Uterus (tissue), 4 donors: ENCODE measurements at places on chromosomes 12 and 14. TPM values are rescaled to one million over a fixed set of nuclear protein-coding genes. Genes with fewer than 3 reads are reported as not detected.

GRCh38 chr12:1885082-1885596, 33.3 kb downstream of the CACNA2D4 start:
- no peak for DNase-seq

DNA sequence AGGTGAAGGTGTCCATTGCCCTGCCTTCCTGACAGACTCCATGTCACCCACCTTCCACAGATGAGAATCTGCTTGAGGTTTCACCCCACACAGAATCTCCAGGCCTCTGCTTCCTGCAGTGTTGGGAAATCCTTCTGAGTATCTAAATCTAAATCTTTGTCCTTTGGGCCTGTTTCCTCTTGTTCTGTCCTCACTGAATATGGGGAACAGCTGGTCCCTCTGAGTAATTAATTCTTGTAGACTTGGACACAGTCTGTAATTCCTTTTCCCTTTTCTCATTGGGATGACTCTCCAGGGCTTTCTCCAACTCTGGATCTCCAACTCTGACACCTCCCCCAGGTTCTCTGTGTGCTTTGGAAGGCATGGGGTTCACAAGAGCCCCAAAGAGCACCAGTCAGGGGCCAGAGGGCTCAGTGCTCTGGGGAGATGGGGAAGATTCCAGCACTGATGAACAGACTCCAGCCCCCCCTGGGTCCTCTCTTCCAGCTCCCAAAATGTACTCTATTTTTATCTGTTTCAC, 2.3 kb upstream of the ACVRL1 start:
- DNase-seq: peak; percentile 68

Gene DNAJC22
- not detected for total RNA-seq

GRCh38 chr12:39375206-39375808, 67.6 kb downstream of the KIF21A start:
- DNase-seq: no peak

- DNase-seq: no peak
Observed at GRCh38 chr14:69528930-69529329, 44.4 kb downstream of the PLEKHD1 start.

Gene TMEM253
- not detected for total RNA-seq

DNA sequence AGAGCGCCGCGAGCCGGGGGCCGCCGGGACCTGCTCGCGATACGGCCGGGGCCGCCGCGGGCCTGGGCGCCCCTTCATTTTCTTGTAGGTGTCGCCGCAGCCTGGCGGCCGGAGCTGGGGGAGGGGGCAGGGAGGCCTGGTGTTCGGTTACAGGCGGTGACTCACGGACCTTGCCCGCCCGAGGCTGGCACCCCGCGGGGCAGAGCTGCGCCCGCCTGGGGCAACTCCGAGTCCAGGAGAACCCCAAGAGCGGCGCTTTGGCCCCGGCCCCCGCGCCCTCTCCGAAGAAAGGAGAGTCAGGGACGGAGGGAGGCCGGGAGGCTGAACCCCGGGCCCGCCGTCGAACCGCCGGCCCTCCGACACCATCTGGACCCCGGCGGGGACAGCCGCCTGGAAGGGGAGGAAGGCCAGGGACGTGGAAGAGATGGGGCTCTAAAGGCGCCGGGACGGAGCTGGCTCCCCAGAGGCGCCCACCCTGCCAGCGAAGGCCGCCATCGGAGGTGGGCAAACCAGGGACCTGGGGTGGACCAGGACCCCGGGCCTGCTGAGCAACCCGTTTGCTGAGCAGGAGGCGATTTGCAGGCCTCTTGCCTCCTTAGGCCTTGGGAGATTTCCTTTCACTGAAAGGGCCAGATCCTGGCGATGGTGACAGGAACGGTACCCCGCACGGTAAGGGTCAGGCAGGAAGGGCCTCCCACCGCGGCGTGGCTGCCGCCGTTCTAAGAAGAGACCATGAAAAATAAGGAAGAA, 843 bp upstream of the NUAK1 start:
- peak; percentile 76 for DNase-seq

- DNase-seq: no peak
Observed at GRCh38 chr12:57456145-57456700, 1.1 kb downstream of the INHBE start.

Gene FGF23
- total RNA-seq: not detected

Gene TAS2R50
- total RNA-seq: 1.2 TPM

DNA sequence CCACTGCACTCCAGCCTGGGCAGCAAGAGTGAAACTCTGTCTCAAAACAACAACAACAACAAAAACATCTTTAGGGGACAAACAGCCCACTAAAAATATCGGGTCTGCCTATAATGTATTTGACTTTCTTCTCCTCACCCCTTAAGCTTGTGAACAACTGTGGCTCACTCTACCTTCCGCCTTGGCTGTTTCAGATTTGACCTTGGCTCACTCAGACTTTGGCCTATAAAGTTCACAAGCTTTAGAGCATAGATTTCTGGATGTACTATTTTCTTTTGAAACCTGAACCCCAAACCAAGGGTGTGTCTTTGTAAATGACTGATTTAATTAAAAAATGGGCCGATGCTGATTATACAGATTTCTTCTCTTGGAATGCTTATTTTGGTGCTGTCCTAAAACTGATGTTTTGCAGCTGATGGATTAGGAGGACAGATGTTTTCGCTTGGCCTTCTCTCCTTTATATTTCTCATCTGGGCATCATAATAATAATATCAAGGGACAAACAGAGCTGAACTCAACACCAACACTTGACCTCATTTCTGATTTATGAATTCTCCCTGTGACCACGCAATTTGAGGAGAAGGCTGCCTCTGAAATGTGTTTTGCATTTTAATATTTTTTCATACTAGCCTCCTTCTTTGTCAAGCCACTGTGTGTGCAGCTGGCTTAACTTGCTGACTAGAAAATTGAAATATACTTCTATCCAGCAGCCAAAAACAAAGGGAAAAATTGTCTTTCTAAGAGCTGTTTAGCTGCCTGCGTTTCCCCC, 40.2 kb upstream of the RASSF3 start:
- no peak for DNase-seq

DNA sequence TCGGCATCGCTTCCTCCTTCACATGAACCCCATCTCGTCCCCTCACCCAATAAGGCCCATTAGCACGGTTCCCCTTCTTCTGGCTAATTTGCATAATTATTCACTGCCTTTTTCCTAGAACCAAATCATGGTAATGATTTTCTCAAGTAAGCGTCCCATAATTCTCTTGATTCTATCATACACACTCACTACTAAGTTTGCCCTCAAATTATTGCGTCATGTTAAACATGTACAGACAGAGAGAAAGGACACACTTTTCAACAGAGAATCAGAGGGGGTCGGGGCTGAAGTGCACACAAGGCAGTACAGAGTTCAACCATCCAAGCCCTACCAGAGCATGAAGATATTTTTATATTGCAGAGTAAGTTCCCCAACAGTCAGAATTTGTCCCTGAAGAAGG, 256.6 kb downstream of the FOXN3 start:
- no peak for DNase-seq

DNA sequence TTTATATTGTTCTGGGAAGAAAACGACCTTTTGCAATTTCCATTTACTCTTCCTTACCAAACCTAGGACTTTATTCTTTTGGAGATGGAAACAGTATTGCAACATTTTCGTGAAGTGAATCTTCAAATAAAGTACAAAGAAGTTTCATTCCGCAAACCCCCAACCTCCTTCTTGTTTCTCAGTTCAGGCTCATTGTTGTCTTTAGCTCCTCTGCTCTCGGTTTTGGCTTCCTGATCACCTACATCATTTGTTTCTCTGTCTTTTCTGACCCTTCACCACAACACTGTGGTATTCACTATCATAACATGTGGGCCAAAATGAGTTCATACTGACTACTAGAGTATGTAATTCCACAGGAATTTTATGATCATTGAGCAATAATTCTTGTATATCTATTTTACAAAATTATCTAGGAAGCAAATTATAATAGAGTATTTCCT, 266.8 kb downstream of the ADAMTS20 start:
- no peak for DNase-seq

DNA sequence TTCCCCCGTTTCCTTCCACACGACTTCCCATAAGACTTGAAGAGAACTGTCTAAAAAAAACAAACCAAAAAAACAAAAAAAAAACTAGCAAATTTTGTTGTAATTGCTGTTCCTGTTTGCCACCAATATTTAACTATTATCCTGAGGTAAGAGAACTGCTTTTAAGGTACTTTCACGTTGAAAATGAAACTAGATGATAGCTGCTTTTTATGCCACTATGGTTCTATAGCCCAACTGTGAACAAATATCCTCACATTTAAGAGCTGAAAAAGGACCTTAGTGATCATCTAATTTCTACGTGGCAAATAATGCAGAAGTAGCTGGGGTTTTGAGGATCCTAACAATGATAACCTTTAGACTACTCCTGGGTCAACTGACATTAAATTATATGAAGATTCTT, 98.6 kb downstream of the TAOK3 start:
- no peak for DNase-seq

GRCh38 chr12:74563927-74564326, 26.3 kb downstream of the ATXN7L3B start:
- DNase-seq: no peak

Gene NAV3
- 33.9 TPM for total RNA-seq

Gene P2RX7
- total RNA-seq: 2.6 TPM

GRCh38 chr12:116065606-116066005, 211.9 kb downstream of the MED13L start:
- DNase-seq: no peak

GRCh38 chr12:68036642-68037041, 47.4 kb downstream of the IFNG-AS1 start:
- no peak for DNase-seq

DNA sequence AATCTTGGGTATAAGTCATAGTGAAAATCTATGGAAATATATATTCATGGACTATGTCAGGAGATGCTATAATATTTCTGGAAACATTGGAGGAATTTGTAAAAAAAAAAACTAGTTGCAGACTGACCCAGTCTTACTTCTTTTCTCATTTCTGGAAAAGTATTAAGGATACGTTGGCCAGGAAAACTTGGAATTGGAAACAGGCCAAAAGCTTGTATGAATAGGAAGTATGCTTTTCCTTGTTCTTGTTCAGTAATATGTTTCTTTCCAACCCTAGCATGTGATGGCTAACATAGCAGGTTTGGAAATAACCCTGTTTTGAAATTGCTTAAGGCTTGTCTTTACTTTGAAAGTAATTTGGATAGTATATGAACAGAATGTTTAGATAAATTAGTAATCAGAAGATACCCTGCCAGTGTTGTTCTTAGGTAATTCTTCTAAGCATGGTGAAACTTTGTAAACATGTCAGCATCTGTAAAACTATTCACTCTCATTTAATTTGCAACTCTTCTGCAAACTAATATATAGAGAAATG, 316.2 kb downstream of the NPAS3 start:
- DNase-seq: no peak

DNA sequence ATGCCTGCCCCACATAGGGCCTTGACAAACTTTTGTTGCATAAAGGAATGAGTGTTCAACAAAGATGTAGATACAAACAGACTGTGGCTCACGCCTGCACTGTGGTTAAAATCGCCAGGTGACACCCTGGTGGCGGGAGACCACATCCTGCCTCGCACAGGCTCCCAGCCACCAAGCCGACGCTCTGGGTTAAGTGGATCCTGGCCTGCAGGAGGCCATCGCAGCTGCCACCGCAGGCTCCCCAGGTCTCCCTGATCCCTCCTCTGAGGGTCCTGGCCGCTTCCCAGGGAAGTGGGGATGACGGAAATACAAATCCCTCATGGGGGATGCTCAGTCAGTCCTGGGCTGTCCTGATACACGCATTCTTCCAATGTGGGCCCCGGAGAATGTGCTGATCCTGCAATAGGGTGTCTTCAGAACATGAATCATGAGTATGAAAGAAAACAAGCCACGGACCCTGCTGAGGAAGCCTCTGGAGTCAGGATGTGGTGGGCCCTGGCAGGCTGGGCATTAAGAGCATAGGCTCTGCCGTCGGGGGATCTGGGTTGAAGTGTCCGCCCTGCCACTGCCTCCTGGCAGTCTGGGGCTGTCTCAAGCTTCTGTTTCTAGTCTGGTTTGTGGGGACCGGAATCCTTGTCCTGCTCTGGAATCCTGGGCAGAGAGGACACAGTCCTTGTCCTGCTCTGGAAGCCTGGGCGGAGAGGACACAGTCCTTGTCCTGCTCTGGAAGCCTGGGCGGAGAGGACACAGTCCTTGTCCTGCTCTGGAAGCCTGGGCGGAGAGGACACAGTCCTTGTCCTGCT, 53.5 kb upstream of the BEGAIN start:
- DNase-seq: no peak

GRCh38 chr14:68305738-68306137, 486.2 kb downstream of the RAD51B start:
- no peak for DNase-seq

Gene FAM216A
- total RNA-seq: 29.7 TPM

Gene COX8C
- total RNA-seq: not detected

Gene CKB
- total RNA-seq: 291 TPM

- DNase-seq: no peak
Observed at GRCh38 chr12:107404981-107405380, 280.6 kb upstream of the PWP1 start.

Gene JAG2
- total RNA-seq: 7.6 TPM

Gene B4GALNT1
- total RNA-seq: 2.9 TPM

GRCh38 chr12:48693572-48693971, 11.5 kb upstream of the KANSL2 start:
- DNase-seq: no peak

GRCh38 chr14:93039649-93040315, 75.9 kb downstream of the ITPK1 start:
- no peak for DNase-seq

DNA sequence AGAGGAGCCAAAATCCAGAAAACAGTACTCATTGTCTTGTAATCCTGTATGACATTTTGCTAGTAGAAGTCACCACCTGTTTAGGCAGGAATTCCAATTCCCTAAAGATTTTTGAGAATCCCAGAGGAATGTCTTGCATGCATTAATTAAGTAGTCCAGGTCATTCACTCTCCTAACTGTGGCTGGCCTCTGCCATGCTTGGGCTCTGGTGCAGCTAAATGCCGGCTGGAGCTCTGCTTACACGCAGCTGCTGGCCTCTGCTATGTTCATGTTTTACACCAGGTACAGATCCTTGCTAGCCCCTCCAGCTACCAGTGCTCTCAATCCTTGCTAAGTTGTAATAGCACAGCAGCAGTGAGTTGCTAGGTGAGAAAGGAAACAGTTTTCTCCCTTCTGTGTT, 16.3 kb upstream of the HIF1A start:
- DNase-seq: no peak

Gene DHRS2
- total RNA-seq: 0.37 TPM

Gene VCPKMT
- 14.7 TPM for total RNA-seq

- no peak for DNase-seq
Observed at GRCh38 chr14:103862393-103862782, 15.0 kb upstream of the PPP1R13B start.
